ENCODE measurements at places on chromosomes 2 and 18. TPM values are rescaled to one million over a fixed set of nuclear protein-coding genes. Genes with fewer than 3 reads are reported as not detected.

Gene POU3F3
- total RNA-seq, result not detected

Gene MROH2A
- total RNA-seq, result not detected

Gene FRZB
- total RNA-seq, result 5.4 TPM

Gene CNDP1
- not detected for total RNA-seq

Gene ACOXL
- total RNA-seq, result not detected

Gene TCF23
- total RNA-seq, result 0.21 TPM

Gene D2HGDH
- total RNA-seq, result 21.6 TPM

Gene UCN
- total RNA-seq, result 0.76 TPM

Gene ALPP
- not detected for total RNA-seq

All from heart right ventricle (tissue), 16 donors.